Fibroblast of upper back skin (primary cell): ENCODE measurements at places on chromosomes 3 and 15.

DNA sequence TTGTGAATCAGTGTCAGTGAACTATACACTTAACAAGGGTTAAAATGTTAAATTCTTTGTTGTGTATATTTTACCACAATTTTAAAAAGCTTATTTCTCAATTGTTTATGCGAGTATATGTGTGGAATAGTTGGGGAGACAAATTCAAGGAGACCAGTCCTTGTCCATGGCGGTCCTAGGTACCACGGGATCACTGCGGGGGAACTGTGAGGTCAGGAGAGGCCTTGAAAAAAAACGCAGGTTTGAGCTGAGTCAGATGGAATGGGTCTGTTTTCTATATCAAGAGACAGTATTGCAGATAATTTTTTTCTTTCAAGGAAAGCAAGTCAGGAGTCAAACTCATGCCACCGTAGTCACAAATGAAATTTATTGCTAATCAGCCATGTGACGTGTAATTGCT lies 18.5 kb downstream of the IGF1R start:
- DNase-seq = no peak

DNA sequence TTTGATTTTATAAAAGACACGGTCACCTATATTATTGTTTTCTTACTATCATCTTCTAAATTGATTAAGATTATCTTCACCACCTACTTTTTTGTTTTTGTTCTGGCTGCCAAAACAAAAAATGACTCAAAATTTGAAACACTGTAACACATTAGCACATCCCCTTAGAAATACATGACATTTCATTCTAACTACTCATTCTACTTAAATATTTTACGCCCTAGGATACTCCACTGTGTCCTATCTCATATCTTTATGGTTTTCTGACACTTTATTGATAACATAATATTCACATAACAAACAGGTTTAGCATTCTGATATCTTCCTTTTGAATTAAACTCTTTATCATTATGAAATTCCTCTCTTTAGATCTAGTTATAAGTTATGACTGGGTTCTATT lies 656.2 kb downstream of the GBE1 start:
- DNase-seq = no peak

DNA sequence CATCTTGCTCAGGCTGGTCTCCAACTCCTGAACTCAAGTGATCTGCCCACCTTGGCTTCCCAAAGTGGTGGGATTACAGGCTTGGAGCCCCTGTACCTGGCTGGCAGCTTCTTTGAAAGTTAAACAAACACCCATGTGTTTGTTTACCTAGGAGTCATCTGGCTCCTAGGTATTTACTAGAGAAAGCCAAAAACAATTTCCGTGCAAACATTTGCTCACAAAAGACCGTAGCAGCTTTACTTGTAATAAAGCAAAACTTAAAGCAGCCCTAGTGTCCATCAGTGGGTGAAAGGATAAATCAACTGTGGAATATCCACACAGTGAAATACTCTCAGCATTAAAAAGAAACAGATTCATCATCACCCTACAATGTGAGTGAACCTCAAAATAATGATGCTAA lies 29.4 kb upstream of the XCR1 start:
- no peak for DNase-seq

DNA sequence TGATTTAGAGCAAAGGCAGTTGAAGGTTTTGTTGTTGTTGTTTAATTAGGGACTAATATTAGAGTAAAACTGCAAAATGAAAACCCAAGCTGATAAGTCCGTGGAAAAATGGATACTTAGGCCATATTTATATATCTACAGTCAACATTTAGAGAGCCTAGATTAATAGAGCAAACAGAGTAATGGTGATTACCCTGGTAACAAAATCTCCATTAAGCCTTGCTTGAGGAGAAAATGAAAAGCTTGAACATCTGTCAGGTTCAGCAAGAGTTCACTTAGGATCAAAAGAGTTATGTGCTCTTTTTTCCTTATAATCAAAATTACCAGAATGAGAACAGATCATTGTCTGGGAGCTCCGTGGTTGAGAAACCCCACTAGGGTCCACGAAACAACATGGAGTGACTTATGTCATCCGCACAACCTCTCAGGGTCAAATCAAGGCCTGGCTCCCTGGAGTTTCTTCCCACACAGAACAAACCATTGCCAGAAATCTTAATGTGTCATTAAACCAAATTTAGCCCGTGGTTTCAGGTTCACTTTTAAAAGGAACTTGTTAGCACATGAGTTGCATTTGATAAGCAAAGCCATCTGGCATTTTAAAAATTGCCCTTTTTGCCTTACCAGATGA lies 381.2 kb downstream of the GABRB3 start:
- no peak for DNase-seq

DNA sequence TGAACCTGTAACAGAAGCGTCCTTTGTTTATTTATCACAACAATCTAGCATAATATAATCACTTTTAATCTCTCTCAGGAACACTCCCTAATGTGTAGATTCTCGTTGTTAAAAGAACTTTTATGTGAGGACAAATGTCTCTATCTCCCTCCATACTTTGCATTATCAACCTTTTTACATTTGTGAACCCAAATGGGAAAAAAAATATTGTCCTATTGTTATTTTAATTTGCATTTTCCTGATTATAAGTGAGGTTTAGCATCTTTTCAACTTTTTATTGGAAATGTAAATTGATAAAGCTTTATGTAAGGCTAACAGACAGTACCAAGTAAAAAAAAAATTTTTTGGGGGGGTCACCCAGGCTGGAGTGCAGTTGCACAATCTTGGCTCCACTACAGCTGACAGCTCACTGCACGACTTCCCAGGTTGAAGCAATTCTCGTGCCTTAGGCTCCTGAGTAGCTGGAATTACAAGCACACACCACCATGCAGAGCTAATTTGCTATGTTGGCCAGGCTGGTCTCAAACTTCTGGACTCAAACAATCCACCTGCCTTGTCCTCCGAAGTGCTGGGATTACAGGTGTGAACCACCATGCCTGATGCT lies 33.0 kb upstream of the DENND4A start:
- peak; percentile 38 for DNase-seq

DNA sequence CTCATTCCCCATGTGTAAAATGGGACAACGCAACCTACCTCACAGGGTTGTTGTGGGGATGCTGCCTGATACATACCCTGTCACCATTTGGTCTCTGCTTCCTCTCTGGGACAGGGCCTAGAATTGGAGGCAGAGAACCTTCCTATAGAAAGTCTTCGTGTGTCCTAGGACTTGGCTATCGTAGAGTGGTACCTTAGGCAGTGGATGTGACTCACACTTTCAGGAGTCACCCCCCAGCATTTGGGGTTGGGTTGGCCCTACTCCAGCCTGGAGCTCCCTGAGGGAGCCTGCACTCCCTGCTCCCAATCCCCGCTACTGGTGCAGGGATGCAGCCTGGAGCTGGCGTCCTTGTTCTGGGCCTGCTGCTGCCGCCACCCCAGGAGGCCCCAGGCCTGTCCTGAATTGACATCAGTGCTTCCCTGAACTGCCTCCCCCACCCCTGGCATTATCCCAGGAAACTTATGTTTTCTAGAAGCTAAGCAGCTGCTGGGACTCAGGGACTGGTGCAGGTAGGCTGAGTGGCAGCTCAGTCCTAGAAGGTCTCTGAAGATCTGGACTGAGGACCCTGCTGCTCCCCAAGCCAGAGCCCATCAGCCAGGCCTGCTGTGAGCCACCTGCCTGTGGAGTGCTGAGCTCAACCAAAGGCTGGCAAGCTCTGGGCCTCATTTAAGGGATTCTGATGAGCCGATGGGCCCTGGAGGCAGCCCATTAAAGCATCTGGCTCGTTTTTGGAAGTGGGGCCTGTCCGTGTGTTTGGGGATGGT lies 9.9 kb downstream of the C15orf39 start:
- peak; percentile 16 for DNase-seq
